ENCODE measurements at places on chromosomes 16 and 17. TPM values are rescaled to one million over a fixed set of nuclear protein-coding genes. Genes with fewer than 3 reads are reported as not detected.
A peak's percentile ranks its signal among the peaks of the same experiment; 100 is the strongest.

Gene LGALS9B
- not detected for polyA plus RNA-seq

Gene TBC1D26
- polyA plus RNA-seq, result not detected

GRCh38 chr17:79792984-79793923 is 3.6 kb downstream of the CBX8 start:
- DNase-seq, result no peak

Gene RHBDL1
- polyA plus RNA-seq, result not detected

DNA sequence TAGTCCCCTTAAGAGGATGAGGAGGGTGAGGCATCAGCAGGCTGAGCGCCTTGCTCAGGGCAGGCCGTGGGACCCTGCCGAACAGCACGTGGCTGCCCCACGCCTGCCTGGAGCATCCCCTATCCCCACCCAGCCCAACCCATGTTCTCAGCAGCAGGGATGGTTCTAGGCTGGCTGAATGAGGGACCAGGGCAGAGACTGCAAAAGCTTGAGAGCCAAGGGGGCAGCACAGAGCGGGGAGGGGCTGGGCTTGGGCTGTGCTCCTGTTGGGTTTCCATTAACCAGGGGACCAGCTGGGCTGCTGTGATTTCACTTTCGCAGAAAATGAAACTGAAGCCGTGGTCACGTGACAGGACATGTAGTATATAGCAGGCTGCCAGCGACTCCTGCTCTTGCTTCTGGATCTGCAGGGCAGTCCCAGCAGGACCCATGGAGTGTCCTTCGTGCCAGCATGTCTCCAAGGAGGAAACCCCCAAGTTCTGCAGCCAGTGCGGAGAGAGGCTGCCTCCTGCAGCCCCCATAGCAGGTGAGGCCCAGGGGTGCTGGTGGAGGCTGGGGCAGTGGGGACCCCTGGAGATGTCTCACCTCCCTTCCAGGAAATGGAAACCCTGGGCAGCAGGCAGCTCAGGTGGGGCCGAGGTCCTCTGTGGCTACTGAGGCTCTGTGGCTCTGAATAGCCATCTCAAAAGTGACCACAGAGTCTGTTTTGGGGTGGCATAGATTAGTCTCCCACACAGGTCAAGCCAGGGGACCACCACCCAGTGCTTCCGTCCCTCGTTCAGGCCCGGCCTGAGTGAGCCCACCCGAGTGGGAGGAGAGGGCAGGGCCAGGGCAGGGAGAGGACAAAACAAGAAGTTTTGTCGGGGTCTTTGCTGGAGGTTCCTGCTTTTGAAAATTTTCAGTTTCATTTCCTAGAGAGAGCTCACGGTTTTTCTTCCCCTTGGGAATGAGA is 2.9 kb downstream of the RNF213 start:
- DNase-seq, result peak; percentile 79

Gene TBC1D3I
- polyA plus RNA-seq, result 0.09 TPM

GRCh38 chr16:50248845-50249244 is 17.5 kb upstream of the ADCY7 start:
- DNase-seq, result no peak

Gene ODAD4
- polyA plus RNA-seq, result not detected

DNA sequence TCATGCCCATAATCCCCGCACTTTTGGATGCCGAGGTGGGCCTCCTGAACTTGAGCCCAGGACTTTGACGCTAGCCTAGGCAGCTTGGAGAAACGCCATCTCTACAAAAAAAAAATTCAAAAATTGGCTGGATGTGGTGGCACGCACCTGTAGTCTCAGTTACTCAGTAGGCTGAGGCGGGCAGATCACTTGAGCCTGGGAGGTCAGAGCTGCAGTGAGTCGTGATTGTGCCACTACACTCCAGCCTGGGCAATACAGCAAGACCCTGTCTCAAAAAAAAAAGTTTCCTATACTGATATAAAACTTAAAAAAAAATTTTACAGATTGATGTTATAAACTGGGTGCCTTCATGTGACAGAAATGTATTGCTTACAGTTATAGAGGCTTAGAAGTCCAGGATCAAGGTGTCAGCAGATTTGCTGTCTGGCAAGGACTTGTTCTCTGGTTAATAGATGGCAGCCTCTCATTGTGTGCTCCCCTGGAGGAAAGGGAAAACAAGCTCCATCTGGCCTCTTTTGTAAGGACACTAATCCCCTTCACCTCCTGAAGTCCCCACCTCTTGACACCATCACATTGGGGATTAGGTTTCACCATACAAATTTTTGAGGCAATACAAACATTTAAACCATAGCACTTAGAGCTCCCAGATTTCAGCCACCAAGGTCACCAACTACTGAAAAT is 8.5 kb upstream of the CES3 start:
- DNase-seq, result no peak

DNA sequence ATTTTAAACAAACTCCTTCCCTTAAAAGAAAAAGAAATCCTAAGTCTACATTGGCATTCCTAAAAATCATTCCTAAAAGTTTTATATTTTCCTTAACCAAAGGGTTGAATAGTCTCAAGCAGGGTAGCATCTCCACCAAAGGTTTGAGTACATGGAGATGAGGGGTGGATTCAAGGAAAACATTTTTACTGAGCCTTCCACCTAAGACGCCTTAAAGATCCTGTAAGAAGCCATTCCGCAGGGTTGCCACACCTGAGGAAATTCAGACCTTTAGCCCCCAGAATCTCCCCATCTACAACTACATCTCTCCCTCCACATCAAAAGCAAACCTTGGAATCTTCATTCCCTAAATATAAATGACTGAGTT is 7.7 kb upstream of the AKTIP start:
- DNase-seq, result no peak

Gene BICDL2
- not detected for polyA plus RNA-seq

Gene CCL14
- not detected for polyA plus RNA-seq

Gene CCL17
- not detected for polyA plus RNA-seq

DNA sequence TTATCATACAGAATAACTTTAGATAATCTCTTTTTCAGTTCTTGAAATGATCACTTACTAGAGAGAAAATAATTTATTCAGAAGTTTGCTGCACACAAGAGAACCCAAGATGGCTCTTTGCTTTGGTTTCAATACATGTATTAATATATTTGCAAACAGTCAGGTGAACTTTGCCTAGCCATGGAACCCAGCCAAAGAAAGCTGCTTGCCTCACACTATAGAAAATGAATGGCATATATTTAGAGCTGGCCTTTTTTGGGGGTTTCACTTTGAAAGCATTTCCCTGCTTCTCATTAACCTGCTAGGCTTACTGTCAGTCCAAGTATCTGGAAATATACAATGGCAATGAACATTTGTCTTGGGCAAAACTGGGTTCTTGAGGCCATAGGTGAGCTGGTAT is 75.3 kb downstream of the MRTFB start:
- DNase-seq, result no peak

- peak; percentile 51 for DNase-seq
These were observed 14.0 kb upstream of the STAC2 start for GRCh38 chr17:39239640-39240314.

- DNase-seq, result no peak
These were observed at the start of gene SLC9A5 for GRCh38 chr16:67248401-67249177. TSS of gene SLC9A5 (plus strand) at chr16:67248979. CDS start at chr16:67249015, 36 bp downstream.
